Fibroblast of the conjunctiva (primary cell): ENCODE measurements at places on chromosomes 7 and 10.

DNA sequence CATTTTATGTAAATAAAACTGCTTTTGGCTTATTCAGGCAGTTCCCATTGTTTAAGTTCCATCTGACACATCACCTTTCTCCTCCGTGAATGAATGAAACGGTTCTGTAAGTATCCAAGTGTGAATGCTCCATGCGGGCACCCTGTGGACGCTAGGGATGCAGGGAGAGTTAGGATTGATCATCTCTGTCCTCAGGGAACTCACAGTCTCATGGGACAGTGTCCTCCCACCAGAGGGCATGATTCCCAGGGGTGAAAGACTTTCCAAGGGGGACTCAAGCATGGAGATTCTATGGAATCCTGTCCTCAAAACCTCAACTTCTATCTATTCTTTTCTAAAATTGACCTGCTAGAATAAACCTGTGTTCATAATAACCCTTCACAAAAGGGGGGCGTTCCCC lies 98.8 kb downstream of the HECW1 start:
- DNase-seq = no peak

- DNase-seq = no peak
Measured at GRCh38 chr7:150453181-150453580, 2.8 kb downstream of the GIMAP8 start.

GRCh38 chr7:87218796-87219544 lies 562 bp downstream of the TMEM243 start:
- DNase-seq = no peak

- DNase-seq = peak; percentile 93
Measured at GRCh38 chr10:132516771-132517725, 20.5 kb upstream of the INPP5A start.

DNA sequence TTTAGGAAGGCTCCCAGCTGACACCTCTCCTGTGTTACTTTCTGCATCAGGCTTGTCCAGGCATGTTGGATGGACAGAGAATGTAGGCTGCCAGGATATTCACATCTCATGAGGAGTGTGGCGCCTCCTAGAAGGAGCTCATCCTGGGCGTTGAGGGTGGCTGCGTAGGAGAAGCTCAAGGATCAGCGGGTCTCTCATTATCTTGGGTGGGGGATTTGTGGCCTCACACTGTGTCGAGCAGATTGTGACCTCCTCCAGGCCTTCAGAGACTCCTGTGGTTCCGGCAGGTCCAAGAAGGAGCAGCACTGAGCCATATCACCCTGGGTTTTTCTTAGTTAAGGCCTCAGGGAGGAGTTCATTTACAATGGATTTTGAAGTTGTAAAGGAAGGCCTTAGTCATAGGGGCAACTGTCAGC lies 8.7 kb upstream of the COBL start:
- DNase-seq = no peak

DNA sequence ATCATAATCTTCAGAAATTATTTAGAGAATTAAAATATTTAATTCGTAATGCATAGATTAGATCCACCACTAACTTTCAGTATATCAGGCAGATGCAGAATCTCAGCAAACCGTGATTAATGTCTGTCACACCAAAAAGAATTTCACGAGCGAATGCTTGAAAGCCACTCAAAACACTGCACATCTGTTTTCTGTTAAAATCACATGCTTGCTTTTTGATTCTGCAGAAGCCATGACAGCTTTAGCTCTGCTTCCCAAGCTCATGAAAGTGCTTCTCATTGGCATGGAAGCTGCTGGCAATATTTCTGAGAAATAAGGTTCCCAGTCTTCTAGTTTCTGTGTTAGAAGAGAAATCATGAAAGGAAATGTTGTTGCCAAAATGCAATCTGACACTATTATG lies 837.8 kb upstream of the LRRN3 start:
- no peak for DNase-seq

DNA sequence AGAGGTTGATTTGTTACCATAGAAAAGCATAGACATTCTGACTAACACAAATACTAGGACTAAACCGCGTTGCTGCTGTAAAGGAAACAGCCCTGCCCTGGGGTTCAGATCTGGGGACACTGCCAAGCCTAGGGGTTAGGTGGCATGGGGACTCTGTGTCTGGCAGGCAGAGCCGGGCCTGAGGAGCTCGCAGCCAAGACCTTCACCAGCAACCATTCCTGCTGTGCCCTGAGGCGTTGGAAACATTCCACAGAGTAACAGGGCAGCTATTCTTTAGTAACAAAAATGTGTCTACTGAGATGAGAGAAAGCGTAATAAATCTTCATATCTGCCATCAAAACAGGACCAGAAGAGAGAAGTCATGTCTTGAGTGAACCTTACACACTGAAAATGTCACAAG lies 280.5 kb downstream of the POM121L12 start:
- DNase-seq = no peak
